ENCODE measurements at places on chromosomes 7 and 10.

GRCh38 chr7:81280531-81280930, 361.7 kb upstream of the SEMA3C start:
- DNase-seq = no peak

DNA sequence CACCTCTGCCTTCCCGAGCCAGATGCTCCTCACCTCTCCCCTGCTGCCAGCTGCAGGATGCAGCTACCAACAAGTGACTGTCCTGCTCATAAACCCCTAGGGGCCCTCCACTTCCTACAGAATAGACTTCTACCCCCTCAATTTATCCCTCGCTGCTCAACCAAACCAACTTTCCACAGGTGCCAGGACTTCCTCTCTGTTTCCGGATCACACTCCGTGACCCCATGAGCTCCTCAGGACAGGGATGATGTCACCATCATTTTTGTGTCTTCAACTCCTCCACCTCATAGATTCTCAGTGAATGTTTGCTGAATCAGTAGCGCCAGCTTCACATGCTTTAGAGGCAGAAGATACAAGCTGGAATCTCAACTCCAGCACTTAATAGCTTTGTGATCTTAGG, 25.8 kb upstream of the ADRB1 start:
- no peak for DNase-seq

DNA sequence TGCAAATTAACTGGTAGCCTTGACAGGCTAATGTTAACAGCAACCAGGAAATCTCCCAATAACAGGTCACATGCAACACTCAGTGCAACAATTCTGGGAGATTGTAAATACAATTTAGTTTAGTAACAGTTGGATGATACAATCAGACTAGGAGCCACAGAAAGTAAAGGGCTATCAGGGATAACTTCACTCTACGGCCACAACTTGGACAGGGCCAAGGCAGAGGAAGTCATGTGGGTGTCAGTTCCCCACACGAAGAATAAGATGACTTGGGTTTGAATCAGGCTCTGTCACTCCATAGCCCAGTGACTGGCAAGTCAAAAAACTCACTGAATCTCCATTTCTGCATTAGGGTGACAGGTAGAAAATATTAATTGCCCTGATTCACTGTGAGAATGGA, 217.3 kb upstream of the CCDC6 start:
- no peak for DNase-seq

GRCh38 chr10:115092258-115092554, 959 bp upstream of the ATRNL1 start:
- DNase-seq = no peak

- DNase-seq = no peak
Measured at GRCh38 chr10:131907679-131908078, 6.9 kb downstream of the PPP2R2D start.

DNA sequence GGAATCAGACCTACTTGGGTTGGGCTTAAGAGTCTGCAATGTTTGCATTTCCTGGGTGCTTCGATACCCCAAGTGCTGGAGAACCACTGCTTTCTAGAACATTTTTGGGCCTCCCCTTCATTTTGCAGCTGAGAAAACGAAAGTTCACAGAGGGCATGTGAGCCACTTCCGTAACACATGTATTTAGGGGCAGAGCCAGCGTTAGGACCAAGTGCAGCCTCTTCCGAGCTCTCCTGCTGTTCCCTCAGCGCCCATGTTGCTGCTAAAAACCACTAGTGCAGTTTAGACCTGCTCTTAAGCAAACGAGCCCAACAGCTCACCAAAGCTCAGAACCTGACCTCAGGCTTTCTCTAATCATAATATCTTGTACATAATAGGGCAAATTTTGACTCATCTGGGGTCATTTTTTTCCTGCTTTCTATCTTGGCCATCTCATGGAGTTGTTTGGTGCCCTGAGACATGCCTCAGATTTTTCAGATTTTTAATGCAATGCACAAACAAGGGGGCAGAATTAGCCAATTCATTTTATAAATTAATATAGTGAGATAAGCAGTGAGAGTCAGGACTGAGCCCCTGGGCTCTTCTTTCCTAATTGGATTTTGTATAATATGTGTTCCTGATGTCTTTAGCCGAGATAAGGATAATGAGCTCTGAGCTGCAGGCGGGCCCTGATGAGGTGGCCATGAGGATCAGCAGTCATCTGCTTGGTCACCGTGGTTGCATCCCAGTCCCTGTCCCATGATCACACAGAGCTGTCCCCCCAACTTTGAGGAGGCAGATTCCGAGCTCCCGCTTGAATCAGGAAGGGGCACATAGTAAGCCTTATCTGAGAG, 12.9 kb downstream of the BAG3 start:
- DNase-seq = no peak

- no peak for DNase-seq
Measured at GRCh38 chr7:156034397-156034796, 222.1 kb upstream of the SHH start.

- no peak for DNase-seq
Measured at GRCh38 chr7:34396437-34397064, 261.5 kb upstream of the NPSR1 start.

DNA sequence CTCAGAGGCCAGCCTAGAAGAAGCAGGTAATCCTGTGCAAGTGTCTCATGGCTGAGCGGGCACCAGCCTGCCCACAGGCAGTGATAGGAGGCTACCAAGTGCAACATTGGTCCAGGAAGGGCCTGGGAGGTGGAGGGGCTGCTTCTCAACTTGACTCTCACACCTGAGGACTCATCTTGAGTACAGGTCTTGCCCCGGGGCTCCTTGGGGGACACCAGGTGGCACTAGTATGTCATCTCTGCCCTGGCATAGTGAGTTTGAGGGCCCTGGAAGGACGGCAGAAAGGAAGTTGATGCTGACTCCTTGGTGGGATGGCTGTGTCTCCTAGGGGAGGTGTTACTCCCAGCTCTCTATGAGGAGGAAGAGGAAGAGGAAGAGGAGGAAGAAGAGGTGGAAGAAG, 2.3 kb downstream of the CCDC136 start:
- DNase-seq = no peak

GRCh38 chr7:142030294-142030693, 34.6 kb downstream of the MGAM start:
- DNase-seq = no peak

DNA sequence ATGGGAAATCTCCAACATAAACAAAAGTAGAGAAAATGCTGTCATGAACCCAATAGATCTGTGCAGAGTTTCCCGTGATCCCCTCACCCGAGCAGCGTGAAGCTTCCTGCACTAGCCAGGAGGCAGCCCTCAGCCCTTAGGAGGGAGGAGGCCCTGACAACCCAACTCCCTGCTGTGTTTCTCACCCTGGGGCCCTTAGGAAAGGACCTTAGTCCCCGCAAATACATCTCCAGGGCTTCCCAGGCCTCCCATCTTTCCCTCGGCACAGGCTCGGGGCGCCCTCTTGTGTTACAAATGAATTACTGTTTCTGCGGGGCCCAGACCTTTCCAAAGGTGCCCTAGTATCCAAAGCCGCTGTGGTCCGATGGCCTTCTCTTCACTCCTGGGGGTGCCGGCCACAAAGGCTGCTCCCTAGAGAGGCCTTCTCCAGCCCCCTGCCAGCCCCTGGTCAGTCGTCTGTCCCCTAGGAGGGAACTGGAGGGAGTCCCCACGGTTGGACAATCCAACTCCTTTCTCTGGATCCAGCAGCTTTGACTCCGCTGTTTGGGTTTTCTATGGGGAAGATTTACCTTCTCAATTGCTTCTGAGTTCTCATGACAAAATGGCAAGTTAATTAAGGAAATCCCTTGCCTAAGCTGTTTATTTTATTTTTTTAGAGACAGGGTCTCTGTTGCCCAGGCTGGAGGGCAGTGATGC, 49.9 kb upstream of the SH2B2 start:
- DNase-seq = no peak

DNA sequence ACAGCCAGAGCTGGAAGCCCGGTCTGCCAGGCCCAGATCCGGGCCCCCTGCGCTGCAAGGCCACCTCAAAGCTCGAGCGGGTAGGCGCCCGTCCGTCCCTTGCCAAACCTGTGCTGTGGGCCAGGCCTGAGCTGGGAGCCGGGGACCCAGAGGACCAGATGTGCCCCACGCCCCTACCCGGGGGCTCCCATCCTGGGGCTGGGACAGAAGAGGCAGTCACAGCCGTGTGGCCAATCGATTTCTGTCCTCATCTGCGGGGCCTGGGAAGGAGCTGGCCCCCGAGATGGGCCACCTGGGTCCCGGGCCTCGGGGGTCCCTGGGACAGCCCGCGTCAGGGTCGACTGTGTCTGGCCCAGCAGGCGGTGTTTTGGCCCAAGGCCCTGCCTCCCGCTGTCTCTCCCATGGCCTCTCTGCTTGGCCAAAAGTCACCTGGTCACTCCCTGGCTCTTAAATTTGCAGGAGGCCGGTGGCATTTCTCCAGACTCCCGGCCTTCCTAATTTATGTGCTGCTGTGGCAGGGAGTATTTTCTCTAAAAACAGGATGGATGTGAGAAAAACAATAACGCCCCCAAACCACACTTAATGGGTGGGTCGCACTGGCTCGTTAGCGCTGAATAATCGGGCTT, 63.8 kb downstream of the UNCX start:
- no peak for DNase-seq

DNA sequence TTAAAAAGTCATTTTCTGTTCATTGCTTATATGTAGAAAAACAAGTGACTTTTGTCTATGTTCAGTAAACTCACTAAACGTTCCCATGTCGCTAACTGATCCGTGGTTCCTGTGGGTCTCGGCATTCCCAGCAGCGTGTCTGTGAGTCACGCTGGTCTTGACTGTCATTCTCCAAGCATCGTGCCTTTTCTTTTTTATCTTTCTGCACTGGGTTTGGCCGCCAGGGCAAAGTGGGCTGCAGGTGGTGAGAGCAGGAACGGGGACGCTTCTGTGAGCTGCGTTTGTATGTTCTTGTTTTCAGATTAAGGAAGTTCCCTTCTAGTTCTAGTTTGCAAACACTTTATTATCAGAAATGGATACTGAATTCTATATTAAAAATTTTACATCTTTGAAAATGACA, 6.8 kb upstream of the SCART1 start:
- no peak for DNase-seq

DNA sequence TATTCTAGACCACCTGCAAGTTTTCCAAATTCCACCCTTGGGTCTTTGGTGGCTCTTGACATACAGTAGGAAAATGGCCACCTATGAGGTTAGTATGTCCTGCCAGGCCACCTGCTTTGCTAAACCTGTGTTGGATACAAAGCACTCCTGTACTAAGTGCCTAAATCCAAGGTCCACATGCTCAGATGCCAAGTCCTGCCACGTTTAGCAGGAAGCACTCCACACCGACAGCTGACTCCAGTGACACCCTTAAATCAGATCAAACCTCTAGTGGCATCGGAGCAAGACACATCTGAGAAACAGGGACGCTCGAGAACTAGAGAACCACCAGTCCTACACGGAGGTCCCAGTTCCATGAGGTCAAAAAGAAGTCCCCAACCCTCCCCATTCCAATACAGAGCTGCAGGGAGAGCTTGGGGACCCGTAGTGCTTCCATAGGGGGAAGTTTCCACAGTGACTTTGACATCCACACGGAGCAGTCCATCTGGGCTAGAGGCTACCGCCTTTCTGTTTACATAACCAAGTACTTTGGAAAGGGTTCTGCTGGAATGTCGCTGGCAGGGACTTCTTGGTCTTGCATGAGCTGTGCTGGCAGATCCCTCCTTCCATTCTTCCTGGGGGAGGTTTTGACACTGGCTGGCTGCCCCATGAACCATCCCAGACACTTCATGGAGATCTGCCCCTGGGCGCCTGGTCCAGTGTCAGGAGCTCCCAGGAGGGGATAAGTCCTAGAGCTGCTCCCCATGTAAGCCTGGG, 290.6 kb downstream of the PRPF18 start:
- DNase-seq = no peak

- DNase-seq = no peak
Measured at GRCh38 chr7:110693344-110693743, 397.6 kb upstream of the LRRN3 start.

DNA sequence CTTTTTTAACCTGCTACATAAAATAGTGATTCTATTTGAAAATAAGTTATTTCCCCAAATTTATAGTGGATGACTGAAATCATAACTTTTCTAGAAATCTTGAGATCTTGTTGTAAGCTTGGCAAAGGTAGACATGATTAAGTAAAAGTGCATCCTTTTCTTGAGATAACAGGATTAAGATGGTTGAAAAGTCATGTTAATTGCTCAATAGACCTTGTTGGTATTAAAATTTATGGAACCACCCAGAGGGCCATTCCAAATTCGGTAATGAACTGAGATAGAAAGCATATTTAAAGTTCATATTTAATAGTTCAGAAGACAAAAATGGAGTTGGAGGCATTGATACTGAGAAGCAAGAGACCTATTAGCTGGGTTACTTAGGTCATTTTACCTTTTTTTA, 139.1 kb downstream of the BICC1 start:
- no peak for DNase-seq

DNA sequence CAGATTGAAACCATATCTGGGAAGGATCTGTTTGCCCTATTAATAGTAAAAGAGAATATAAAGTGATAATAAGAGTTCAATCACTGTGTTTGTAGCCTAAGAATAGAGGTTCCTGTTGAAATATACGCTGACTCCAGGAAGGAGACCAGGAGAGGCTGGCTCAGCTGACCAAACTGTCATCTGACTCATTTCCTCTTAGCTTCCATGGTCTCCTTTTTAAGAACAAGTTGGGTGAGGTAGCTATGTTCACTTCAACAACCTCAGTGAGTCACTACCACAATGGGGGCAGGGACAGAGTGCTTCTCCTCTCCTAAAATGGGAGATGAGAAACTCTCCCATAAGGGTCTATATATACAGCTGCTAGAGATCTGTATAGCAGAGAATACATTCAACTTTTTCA, 543.3 kb downstream of the CALN1 start:
- DNase-seq = no peak

GRCh38 chr10:130340816-130341215, 204.6 kb downstream of the GLRX3 start:
- no peak for DNase-seq

- DNase-seq = no peak
Measured at GRCh38 chr10:117159390-117159789, 21.3 kb upstream of the VAX1 start.

- no peak for DNase-seq
Measured at GRCh38 chr7:31445686-31446355, 68.1 kb upstream of the ITPRID1 start.
